Activated naive CD4-positive, alpha-beta T cell treated with anti-CD3 and anti-CD28 coated beads, Interleukin-2, amount 50 U/mL, for 72 hours (primary cell): ENCODE measurements at places on chromosomes 6 and 20.

- no peak for DNase-seq
Measured at GRCh38 chr20:19907326-19908056, 109.7 kb upstream of the NAA20 start.

DNA sequence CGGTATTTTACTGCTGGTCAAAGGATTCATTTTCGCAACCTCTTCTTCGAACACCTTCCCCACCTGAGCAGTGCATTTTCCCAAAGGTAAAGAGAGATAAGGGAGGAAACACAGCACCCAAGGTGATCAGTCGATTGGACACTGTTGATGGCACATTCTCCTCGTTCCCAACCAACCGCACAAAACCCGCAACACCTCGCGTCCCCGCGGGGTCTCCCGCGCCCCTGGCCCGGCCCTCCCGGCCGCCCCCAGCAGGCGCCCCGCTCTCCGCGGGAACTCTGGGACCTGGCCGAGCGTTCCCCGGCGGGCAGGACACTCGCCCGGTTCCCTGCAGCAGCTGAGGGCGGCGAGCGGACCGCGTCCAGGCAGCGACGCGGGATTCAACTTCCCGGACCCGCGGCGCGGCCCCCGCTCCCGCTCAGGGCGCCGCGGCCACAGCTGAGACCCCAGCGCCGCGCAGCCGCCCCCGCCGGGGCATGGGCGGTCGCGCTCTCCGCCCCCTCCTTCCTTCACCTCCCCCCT, 506 bp downstream of the RGS17 start:
- DNase-seq, result no peak

- no peak for DNase-seq
Measured at GRCh38 chr6:105305521-105305920, 97.4 kb downstream of the PREP start.

GRCh38 chr20:25246182-25246999, 1.5 kb upstream of the PYGB start:
- DNase-seq, result peak; percentile 11

DNA sequence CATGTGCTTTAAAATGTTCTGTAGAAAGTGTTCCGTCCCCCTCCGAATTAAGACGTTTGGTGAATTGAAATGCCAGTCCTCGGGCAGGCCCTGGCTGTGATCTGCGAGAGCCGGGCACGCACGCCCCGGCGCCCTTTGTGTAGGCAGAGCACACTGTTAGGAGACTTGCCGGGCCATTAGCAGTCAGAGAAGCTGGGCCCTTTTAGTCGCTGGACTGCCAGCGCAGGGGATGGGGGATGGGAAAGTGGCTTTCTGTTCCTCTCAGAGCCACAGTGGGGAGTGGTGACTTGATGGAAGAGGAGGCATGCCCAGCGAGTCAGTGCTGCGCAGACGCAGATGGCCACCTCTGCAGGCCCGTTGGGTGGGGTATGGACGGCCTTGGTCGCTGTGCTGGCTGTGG, 2.2 kb downstream of the PPP1R3G start:
- no peak for DNase-seq

GRCh38 chr20:14992153-14992552, 654.7 kb upstream of the FLRT3 start:
- no peak for DNase-seq

- DNase-seq, result no peak
Measured at GRCh38 chr6:46985943-46986342, 56.2 kb downstream of the ADGRF1 start.

DNA sequence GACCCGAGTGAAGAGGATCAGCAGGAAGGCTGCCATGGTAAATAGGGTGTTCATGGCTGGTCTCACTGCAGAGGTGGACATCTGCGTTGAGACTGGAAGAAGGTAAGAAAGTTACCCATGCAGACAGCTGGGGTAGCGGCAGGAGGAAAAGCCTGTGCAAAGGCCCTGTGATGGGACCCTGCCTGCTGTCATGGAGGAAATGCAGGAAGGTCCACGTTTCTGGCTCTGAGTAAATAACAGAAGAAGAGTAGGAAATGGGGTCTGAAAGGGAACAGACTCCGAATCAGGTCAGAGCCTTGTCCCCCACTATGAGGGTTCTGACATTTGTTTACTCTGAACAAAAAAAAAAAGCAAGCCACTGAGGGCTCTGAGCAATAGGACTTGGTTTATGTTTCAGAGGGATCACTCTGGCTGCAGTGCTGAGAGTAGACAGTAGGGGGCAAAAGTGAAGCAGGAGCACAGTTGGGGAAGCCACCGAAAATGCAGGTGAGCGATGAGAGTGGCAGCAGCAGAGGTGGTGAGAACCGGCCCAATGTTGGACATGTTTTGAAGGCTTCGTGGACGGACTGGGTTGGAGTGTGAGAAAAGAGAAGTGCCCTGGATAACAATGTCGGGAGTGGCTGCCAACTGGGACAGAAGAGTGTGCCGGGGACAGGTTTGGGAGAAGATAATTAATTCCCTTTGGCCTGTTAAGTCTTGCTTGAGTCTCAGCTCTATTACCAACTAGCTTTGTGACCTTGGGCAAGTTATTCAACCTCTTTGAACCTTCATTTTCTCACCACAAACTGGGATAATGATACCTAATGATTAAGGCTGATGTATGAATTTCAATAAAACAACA, 57.9 kb upstream of the MAP7 start:
- peak; percentile 87 for DNase-seq

DNA sequence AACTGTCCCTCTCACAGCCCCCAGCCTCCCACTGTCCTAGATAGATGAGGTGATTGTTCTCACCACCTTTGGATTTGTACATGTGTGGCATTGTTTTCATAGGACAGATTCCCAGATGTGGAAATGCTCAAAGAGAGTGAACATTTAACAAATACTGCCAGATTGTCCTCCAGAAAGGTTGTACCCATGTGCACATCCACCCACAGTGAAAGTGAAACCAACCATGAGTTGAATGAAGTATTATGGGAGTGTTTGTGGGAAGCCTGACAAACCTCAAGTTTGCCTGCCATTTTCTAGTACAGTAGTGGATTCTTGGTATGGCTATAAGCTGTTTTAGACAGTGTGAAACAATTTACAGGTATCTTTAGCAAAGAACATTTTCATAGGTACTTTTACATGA, 42.7 kb downstream of the ANKRD6 start:
- no peak for DNase-seq

DNA sequence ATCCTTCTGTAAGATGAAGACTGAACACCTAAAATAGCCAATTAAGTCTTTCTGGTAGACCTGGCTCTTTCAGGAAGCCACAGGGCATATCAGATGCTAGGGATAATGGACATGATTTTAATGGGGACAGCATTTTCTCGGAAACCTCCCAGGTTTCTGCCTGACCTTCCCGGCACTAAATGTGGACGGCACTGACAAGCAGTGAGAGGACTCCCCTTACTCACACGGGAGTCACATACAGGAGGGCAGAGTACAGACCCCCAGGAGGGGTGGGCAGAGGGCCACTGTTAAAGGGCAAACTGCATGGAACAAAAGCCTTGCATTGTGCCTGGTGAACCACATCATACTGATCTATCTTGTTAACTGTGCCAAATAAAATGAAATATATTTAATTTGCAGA, 19.9 kb downstream of the PSMG4 start:
- no peak for DNase-seq

- DNase-seq, result no peak
Measured at GRCh38 chr20:6103301-6103700, 19.5 kb downstream of the FERMT1 start.

DNA sequence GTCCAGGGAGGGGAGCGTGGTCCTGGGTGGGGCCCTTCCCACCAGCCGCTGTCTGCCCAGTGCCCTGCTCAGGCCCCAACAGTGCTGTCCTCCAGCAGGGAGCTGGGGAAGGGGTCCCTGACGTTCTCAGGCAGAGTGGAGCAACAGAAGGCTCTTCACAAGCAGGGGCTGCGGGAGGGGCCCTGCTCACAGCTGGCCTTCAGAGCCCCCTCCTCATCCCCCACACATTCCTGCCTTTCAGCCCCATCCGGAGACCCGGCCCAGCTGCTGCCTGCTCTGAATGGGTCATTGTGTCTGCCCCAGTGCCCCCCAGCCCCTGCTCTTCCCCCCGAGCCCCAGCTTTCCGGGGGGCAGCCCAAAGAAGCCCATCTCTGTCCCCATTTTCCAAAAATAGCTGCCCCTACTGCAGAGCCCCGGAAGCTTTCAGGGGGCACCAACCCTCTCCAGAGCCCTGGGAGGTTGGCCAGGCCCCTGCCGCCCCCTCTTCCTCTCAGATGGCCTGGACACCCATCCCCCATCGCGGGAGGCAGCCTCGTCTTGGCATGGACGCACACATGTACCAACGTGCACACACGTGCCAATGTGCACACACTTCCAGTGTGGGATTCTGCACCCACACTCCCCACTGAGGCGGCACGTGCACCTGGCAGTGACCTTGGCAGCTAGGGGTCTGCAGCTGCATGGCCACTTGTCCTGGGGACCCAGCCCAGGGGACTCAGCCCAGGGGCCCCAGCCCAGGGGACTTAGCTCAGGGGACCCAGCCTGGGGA, 3.7 kb downstream of the COL20A1 start:
- DNase-seq, result no peak

DNA sequence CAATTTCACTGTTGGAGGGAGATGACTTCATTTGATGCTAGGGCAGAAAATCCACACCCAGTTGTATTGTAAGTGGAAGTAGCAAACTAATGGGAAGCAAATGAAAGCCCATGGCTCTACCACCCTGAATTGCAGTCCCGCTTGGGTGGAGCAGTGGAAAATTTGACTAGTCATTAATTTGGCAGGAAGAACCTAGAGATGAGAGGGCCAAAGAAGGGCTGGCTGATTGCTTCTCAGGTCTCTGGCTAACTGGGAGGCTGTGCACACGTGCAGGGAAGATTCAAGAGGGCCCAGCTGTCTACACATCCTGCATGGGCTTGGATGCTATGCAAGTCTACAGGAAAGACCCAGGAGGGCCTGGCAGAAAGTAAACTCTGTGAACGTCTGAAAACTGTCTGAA, 466.2 kb downstream of the TFAP2A start:
- no peak for DNase-seq

- DNase-seq, result no peak
Measured at GRCh38 chr20:53565254-53565653, 28.4 kb downstream of the ZNF217 start.

GRCh38 chr6:73727114-73727513, 31.1 kb downstream of the CD109 start:
- no peak for DNase-seq

- DNase-seq, result no peak
Measured at GRCh38 chr6:159068904-159069578, 24.2 kb upstream of the TAGAP start.

DNA sequence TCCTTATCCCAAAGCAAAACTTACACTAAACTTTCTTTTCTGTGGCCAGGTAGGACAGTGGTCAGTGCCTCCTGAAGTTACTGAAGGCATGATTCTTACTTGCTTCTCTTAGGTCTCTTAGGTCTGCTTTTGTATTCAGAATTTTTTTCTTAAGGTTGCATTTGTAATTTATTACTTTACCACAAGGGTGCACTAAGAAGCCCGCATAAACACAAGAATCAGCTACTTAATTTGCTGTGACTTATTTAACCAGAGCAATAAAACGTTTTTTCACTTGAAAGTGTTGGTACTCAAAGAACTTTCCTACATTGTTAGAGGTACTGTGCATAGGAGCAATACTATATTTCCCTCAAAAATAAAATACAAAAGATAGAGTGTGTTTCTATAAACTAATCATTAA, 75.4 kb upstream of the LAMA2 start:
- no peak for DNase-seq

- DNase-seq, result no peak
Measured at GRCh38 chr6:89209457-89209856, 7.7 kb downstream of the GABRR1 start.

DNA sequence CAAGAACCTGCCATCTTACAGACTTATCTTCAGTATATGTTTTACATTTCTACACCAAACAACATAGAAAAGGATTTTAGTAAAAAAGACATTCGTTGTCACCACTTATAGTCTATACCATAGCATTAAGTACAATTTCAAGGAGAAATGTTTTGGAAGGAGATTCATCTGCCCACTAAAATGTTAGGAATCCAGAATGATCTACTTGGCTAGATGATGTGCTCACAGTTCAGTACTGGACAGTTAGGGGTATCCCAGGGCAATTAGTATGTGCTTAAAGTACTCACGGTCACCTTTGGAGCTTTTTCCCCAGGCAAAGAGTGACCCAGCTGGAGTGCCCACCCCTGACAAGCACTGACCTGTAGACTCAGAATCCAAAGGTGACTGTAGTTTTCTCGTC, 222.9 kb downstream of the SLC24A3 start:
- DNase-seq, result no peak

- no peak for DNase-seq
Measured at GRCh38 chr6:63677282-63677681, 41.7 kb downstream of the PHF3 start.

DNA sequence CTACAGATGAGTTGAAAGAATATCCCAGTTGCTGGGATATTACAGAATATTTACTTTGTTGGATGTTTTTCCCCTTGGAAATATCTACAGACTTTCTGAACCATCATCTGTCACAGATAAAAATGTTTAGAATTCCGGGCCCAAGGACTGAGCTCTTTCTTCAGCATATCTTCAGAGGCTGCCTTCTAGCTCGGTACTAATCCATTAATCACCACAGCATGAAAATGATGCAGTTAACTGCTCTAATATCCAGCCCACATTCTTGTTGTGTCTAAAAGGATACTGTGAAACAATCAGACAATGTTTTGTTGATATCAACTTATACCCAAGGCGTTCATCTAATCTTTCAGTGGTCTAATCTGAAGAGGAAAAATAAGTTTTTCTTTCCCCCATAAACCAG, 247.4 kb downstream of the TBC1D32 start:
- no peak for DNase-seq

GRCh38 chr6:31336896-31337496, 20.0 kb downstream of the HLA-B start:
- DNase-seq, result no peak

GRCh38 chr6:138815221-138815620, 19.3 kb downstream of the ECT2L start:
- DNase-seq, result no peak

- no peak for DNase-seq
Measured at GRCh38 chr6:161195386-161195785, 78.5 kb downstream of the AGPAT4 start.

DNA sequence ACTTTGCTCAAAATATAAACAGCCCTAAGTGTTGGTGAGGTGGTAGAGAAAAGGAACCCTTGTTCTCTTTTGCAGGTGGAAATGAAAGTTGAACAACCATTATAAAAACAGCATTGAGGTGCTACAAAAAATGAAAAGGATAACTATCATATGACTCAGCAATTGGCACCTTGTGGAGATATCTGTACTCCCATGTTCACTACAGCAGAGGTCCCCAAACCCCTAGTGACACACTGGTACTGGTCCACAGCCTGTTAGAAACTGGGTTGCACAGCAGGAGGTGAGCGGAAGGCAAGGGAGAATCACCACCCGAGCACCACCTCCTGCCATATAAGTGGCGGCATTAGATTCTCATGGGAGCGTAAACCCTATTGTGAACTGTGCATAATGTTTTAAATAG, 267.4 kb upstream of the THEMIS start:
- no peak for DNase-seq
